ENCODE measurements at places on chromosomes 3 and 15. TPM values are rescaled to one million over a fixed set of nuclear protein-coding genes. Genes with fewer than 3 reads are reported as not detected.

- H3K4me3 ChIP-seq: no peak overlapping the region
- H3K36me3 ChIP-seq: no peaks in the 10 kb centered on the region
Measured at GRCh38 chr15:20272422-20273184, 269.0 kb downstream of the GOLGA6L6 start.

GRCh38 chr15:78206326-78207109 is 27.8 kb downstream of the ACSBG1 start:
- H3K36me3 ChIP-seq: no peaks in the 10 kb centered on the region
- peaks cover 10% of the 10 kb centered on the region for H3K4me1 ChIP-seq
- H3K27ac ChIP-seq: no peak overlapping the region
- no peaks in the 10 kb centered on the region for H3K27me3 ChIP-seq
- H3K4me3 ChIP-seq: no peak overlapping the region

- peaks cover 11% of the 10 kb centered on the region for H3K4me1 ChIP-seq
- H3K4me3 ChIP-seq: no peak overlapping the region
Measured at GRCh38 chr3:186540221-186540834, 3.9 kb downstream of the CRYGS start.

Gene KNL1
- polyA plus RNA-seq: 1.5 TPM

Gene NR1I2
- polyA plus RNA-seq: 63.5 TPM

DNA sequence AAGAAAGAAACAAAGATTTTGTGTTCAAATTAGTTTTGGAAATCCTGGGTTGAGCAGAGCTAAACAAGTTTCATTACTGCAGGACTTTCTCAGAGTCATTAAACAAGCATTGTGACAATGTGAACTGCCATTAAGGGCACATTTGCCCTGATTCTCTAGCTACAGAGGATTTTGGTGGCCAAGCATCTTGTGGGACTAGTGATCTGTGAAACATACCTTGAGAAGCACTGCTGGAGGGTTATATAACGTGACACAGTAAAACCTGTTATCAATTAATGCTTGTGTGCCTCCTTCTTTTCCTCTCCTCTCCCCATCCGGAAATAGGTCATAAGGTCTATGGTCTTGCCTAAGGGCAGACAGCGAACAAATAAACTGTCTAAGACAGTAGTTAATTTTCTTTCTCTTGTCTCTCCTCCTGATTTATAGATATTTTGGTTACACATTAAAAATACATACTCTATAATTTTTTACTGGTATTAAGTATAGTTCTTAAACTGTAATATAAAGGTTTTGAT is 167.3 kb upstream of the NANOGP8 start:
- peaks cover 5% of the 10 kb centered on the region for H3K4me1 ChIP-seq
- no peak for DNase-seq
- H3K36me3 ChIP-seq: no peaks in the 10 kb centered on the region
- H3K27ac ChIP-seq: no peak overlapping the region
- no peaks in the 10 kb centered on the region for H3K27me3 ChIP-seq

DNA sequence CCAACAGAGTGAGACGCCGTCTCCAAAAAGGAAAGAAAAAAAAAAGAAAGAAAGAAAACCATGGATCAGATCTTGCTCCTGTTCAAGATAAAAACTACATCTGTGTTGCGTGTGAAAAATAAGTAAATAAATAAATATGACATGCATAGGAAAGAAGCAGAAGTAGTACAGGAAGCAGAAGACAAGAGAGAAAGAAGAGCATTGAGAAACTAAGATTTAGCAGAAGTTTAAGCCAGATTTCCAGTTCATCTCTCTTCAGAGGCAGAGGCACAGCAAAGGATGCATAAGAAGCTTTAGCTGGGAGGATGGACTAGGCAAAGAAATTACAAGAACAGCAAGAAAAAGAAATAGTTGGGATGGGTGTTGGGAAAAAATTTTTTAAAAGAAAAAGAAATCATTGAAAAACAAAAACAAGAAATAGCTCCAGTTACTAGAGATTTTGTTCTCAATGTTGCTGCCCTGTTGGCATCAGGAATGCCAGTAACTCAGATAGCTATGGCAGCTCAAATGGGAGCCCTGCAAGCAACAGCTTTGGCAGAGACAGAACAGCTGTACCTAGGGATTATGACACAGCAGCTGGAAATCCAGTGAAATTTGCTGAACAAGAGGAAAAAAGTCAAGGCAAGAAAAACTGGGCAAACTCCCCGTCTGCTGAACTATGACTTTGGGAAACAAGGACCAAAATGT is 17.3 kb downstream of the AP3S2 start:
- H3K4me3 ChIP-seq: no peak overlapping the region
- no peak overlapping the region for H3K27ac ChIP-seq
- no peak for DNase-seq
- peaks cover 1% of the 10 kb centered on the region for H3K36me3 ChIP-seq
- no peaks in the 10 kb centered on the region for H3K4me1 ChIP-seq
- no peaks in the 10 kb centered on the region for H3K27me3 ChIP-seq

Gene RBP2
- polyA plus RNA-seq: not detected

Gene ZNF620
- 0.95 TPM for polyA plus RNA-seq

DNA sequence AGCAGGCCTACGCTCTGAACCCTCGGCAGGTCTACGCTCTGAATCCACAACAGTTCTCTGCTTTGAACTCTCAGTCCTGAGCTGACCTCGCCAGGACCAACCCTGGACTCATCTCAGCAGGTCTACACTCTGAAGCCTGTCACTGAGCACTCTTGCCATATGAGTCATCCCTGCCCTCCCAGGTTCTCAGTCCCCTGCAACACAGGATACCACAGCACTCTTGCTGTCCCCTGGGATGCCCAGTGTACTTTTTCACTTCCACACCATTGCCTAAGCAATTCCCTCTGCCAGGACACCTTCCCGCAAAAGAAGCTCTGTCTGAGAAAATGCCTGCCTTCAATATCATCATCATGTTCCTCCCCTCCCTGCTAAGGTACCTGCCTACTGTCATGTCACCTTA is 42.0 kb downstream of the NUP210 start:
- no peak overlapping the region for H3K27ac ChIP-seq
- DNase-seq: no peak
- peaks cover 14% of the 10 kb centered on the region for H3K36me3 ChIP-seq
- no peaks in the 10 kb centered on the region for H3K27me3 ChIP-seq

- no peak for DNase-seq
- H3K4me1 ChIP-seq: no peaks in the 10 kb centered on the region
- H3K27ac ChIP-seq: no peak overlapping the region
- H3K4me3 ChIP-seq: no peak overlapping the region
- no peaks in the 10 kb centered on the region for H3K27me3 ChIP-seq
Measured at GRCh38 chr3:140187656-140188221, 252.8 kb downstream of the CLSTN2 start.

- no peaks in the 10 kb centered on the region for H3K27me3 ChIP-seq
- no peak overlapping the region for H3K27ac ChIP-seq
- no peak for DNase-seq
- H3K4me1 ChIP-seq: no peaks in the 10 kb centered on the region
Measured at GRCh38 chr3:177220136-177220974, 23.1 kb upstream of the TBL1XR1 start.

DNA sequence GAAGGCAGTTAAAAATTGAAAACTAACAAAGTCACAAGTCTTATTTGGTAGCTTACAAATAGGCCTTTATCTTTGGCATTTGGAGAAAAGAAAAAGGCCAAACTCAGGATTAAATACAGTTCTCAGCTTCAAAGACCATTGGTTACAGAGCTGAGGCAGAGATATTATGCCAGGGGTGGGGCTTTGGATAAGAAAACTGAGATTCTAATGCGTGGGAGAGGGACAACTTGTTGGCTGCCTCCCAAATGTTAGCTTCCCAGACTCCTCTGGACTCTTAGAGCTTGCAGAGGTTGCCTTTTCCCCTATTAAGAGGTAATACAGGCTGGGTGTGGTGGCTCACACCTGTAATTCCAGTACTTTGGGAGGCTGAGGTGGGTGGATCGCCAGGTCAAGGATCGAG is 231.8 kb downstream of the SQOR start:
- DNase-seq: no peak
- H3K27me3 ChIP-seq: no peaks in the 10 kb centered on the region
- no peak overlapping the region for H3K4me3 ChIP-seq
- H3K4me1 ChIP-seq: no peaks in the 10 kb centered on the region
- no peak overlapping the region for H3K27ac ChIP-seq
- no peaks in the 10 kb centered on the region for H3K36me3 ChIP-seq

Data from liver (tissue), 10 donors.